ENCODE measurements at places on chromosomes 3 and 15.

GRCh38 chr15:77506311-77507142, 85.8 kb downstream of the HMG20A start:
- DNase-seq: no peak

GRCh38 chr3:146655333-146655996, 50.3 kb upstream of the PLSCR5 start:
- DNase-seq: no peak

DNA sequence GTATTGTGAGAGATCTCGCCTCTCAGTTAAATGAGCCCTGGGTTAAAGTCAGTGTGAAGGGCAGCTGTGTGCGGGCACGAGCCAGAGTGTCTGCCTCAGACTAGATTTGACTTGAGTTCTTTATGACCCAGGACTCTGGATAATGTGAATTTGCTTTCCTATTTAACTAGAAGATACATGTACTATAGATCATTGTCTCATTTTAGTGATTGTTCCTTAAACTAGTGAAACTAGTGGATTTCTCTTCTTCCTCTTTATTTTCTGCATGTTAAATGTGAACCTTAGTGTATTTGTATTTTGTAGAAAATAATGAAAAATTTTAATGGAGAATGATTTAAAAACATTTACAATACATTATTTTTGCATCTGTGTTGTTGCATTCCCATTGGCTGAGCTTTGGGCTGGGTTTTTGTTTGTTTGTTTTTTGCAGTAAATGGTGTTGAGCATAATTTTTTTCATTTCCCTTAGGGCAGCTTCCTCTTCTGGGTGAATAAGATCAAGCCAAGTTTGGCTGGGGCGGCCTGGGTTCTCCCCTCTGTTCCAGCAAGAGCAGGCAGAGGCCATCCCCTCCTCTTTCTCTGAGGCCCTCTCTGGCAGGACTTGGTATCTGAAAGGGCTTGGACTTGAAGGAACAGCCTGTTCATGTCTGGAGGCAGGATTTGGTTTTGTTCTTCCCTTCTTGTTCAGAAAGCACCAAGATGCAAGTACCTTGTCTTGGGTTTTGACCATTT, 15.0 kb downstream of the GCSAM start:
- no peak for DNase-seq

GRCh38 chr15:71250936-71251583, 135.8 kb downstream of the THSD4 start:
- no peak for DNase-seq

DNA sequence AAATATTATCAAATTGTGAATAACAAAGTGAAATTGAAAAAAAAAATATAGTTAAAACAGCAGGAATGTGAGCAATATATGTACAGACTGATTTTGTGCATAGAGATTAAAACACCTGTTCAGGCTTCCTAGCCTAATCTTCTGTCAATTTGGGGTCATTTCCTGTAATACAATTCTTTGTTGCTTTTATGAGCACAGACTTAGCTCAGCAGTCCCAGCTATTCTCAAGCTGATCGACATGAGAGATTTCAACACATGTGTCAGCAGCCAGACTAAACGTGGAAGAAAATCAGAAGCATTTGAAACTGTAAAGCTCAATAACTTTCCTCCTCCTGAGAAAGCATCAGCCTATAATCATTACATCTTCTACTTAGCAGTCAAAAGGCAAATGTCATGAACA, 1.6 kb upstream of the FHIT start:
- DNase-seq: no peak

DNA sequence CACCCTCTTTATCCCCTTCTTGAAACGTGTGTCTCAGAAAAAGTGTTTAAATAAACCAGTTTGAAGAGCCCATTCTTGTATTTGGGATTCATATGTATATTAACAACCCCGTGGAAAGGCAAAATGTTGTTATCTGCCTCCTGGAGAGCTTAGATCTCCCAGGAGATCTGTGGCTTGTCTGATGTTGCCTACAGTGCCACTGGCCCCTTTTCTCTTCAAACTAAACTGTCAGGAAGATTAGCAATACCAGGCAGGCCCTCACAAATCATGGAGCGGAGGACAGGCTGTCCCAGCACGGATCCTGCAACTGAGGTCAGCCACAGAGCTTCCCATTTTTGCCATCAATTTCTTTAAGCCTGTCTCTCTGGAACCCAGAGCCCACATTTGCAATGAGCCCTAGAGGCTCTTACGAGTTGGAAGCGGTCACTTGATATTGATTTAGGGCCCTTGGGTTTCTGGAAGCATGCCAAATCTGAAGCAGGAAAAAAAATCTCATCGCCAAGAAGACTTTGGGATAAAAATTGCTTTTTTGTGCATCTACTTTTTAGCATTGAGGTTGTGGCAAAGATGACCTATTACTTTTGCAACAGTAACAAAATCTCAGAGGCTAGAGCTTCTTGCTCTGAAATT, 234.1 kb downstream of the OPA1 start:
- no peak for DNase-seq

GRCh38 chr3:37751967-37752648, 109.6 kb upstream of the CTDSPL start:
- no peak for DNase-seq

- no peak for DNase-seq
Measured at GRCh38 chr3:159417761-159418160, 570.9 kb upstream of the IL12A start.

DNA sequence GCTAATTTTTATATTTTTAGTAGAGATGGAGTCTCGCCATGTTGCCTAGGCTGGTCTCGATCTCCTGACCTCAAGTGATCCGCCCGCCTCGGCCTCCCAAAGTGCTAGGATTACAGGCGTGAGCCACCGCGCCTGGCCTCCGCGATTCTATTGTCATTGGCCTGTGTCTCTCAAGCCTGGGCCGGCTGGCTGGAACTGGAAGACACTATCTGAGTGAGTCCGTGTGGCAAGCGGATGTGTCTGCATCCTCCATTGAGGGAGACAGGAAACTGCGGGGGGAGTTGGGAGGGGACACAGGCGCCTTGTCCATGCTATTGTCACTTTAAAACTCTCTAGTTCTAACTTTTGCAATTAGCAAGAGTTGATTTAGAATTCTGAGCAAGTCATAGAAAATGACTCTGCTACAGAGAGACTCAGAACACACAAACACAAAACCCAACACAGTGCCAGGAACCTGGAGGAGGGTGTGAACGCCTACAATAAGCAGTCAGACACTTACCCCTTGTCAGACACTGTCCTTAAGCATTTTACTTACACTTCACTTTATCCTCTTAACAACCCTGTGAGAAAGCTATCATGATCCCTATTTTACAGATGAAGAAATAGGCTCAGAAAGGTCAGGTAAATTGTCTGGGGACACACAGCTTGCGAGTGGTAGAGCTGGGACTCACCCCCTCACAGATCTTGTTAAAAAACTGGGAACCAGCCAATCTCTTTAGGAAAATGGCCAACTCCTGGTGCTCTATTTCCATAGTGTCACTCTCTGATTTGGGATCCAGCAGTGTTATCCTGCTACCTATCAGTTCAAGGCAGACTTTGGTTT, 38.7 kb downstream of the ANP32A start:
- no peak for DNase-seq

DNA sequence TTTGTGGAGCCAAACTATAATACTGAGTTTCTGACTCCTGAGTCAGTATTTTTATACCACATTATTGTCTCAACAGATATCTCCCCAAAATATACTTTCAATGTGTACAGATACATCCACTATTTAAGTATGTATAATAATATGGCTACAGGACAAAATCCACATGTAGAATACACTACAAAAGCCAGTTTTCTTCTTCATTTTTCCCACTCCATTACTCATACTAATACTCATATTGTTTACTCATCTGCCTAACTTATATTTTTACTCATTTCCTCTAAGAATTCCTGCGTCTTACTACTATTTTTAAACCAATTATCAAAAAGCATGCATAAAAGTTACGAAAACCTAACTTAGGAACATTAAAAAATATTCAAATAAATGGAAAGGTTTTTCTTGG, 440.8 kb downstream of the ZNF385D start:
- no peak for DNase-seq

DNA sequence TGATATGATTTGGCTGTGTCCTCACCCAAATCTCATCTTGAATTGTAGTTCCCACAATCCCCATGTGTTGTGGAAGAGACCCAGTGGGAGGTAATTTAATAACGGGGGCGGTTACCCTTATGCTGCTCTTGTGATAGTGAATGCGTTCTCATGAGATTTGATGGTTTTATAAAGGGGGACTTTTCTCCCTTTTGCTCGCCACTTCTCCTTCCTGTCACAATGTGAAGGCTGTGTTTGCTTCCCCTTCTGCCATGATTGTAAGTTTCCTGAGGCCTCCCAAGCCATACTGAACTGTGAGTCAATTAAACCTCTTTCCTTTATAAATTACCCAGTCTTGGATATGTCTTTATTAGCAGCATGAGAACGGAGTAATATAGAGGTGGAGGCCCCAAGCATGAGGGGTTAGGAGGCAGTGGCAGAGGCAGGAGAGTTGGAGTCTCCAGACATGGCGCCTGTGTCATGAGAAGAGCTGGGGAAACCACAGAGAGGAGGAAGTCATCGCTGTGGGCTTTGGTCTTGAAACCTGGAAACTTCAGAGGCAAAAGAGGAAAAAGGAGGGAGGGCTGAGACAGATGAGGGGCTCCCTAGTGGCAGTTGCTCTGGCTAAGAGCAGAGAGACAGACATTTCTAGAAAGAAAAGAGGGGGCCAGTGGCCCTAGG, 107.8 kb upstream of the VEPH1 start:
- DNase-seq: no peak

GRCh38 chr3:58623961-58624360, 42.6 kb downstream of the FAM3D start:
- DNase-seq: no peak

- no peak for DNase-seq
Measured at GRCh38 chr3:131807822-131808221, 227.0 kb downstream of the CPNE4 start.

DNA sequence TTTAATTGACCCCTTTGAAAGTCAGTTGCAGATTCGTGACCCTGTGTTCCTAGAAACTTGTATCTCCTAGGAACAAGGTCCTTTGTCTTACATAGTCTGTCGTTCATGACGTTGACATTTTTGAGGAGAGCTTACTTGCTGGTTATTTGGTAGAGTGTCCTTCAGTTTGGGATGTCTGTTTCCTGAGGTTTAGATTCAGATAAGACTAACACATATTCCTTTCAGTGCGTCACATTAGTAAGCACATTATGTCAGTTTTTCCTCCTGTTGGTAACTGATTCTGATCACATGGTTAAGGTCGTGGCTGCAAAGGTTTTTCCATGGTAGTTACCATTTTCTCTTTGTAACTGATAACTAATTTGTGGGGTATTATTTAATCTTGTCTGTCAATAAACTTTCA, 80.8 kb downstream of the PCCB start:
- no peak for DNase-seq

- peak; percentile 86 for DNase-seq
Measured at GRCh38 chr3:186826976-186827857, 15.3 kb upstream of the ADIPOQ start.

GRCh38 chr3:193868590-193868989, 267.4 kb upstream of the HES1 start:
- DNase-seq: no peak

GRCh38 chr3:170815936-170816335, 54.1 kb downstream of the RPL22L1 start:
- no peak for DNase-seq

DNA sequence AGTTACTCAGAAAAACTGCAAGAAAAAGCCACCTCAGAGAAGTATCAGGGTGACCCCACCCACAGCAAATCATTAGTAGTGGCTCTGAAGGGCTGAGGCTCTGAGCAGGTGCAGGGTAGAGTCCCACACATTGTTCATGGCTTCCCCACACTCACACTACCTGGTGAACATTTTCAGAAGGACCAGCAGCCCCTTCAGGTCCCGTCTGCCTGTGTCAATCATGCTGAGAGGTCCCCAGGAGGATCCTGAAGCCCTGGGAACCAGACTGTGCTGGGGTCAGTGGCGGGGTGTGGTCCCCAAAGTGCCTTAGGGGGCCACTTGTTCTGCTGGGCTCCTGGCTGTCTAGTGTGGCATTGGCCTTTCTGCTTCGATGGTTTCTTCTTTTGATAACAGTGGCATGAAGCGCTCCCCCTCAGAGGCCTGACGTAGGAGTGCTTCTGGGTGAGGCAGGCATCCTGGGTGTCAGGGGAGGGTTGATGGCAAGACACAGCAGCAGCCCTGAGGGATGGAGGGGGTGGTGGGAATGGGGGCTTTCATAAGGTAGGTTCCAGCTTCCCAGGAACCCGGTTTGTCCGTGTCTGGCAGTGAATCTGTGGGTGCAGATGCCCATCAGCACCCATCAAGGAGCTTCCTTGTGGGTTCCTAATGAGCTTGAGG, 19.0 kb upstream of the FANCD2 start:
- no peak for DNase-seq

- no peak for DNase-seq
Measured at GRCh38 chr15:90025489-90026033, 24.4 kb downstream of the ZNF710 start.

DNA sequence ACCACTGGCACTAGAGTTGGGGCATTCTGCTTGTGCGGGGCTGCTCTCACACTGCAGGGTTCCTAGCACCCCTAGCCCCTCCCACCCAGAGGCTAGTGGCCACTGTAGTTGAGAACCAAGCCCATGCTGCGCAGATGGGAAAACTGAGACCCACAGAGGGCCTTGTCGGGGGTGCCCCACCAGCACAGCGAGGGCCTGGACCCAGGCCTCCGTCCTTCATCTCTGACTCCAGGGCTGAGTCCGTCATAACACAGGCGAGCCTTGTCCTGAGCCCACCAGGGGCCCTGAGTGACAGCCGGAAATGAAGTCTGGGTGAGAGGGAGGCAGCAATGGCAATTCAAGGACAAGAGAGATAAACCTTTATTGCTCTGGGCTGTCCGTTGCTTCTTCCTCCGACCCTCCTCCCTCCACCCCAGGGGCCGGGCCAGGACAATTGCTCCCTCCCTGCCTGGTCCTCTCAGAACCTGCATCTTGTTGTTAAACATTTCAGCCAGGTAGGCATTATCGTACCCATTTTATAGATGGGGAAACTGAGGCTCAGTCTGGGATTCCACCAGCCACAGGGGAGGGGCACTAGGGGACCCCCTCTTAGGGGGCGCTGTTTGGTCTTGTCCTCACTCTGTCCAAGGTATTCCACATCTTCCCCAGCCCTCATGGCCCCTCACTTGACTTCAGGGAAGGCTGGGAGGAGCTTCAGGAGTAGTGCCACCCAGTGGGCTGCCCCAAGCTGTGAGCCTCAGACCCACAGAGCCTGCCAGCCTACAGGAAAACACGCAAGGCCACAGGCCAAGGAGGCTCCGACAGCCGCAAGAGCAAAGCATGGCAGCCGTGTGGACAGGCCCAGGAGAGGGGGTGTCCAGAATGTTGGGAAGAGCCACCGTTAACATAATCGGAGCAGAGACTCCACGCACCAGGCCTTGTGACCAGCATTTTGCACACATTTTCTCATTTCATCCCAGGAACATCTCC, 4.4 kb upstream of the GRIP2 start:
- no peak for DNase-seq

- no peak for DNase-seq
Measured at GRCh38 chr15:50176869-50177268, 5.1 kb upstream of the SLC27A2 start.

Data from COR-L47 (cell line).